ENCODE measurements at places on chromosomes 3 and 15. TPM values are rescaled to one million over a fixed set of nuclear protein-coding genes. Genes with fewer than 3 reads are reported as not detected.

DNA sequence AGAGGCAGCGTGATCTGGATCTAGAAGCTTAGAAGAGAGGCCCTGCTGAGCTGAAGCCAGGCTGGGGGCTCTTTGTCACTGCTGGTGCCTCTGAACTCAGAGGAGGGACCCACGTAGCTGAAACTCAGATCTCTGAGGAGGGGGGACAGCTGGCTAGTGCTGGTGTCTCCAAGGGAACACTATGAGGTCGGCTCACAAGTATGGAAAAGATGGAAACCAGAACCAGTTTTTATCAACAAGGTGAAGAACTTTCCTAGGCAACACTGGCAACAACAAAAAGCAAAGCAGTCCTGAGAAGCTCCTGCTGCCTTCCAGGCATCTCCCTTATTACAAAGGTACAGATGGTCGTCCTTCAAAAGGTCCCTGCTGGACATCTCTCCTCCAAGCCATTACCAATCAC lies 27.0 kb upstream of the FSTL1 start:
- DNase-seq: no peak

DNA sequence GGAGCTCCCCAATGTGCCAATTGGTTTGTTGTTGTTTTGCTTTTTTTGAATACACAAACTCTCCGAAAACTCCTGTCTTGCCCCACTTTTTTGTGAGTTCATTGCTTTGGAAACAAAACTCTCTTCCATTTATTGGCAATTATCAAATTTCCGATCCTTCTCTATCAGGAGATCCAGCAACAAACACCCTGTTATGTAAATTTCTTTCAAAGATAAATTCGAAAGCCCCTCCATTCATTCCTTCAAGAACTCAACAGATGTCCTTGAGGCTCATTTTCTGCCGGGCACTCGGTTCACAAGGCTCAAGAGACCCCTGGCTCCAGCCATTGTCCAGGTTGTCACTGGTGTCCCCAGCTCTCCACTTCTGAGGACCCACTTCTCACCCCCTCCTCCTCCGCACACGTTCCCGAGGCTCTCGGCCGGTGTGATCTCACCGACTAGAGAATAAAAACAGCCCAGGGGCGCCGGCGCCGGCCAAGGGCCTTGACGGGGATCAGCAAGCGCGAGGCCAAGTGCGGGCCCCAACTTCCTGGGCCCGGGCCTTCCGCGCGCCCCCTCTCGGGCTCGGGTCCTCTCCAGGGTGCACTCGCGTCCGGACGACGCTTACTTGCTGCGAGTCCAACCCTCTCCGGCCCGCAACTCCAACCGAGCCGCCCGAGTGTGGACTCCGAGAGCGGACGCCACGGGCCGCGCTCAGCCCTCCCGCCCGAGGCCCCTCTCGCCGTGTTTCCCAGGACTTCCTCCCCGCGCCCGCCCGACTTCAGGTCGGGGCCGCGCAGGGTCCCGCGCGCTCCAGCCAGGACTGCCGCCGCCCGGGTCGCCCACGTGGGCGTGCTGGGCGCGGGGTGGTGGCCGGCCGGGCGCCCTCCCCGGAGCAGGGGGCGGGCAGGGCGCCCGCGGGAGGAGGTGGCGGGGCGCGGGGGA lies 533 bp upstream of the SMAD3 start:
- no peak for DNase-seq

- DNase-seq: no peak
Measured at GRCh38 chr3:102106416-102107097, 257.2 kb downstream of the NFKBIZ start.

DNA sequence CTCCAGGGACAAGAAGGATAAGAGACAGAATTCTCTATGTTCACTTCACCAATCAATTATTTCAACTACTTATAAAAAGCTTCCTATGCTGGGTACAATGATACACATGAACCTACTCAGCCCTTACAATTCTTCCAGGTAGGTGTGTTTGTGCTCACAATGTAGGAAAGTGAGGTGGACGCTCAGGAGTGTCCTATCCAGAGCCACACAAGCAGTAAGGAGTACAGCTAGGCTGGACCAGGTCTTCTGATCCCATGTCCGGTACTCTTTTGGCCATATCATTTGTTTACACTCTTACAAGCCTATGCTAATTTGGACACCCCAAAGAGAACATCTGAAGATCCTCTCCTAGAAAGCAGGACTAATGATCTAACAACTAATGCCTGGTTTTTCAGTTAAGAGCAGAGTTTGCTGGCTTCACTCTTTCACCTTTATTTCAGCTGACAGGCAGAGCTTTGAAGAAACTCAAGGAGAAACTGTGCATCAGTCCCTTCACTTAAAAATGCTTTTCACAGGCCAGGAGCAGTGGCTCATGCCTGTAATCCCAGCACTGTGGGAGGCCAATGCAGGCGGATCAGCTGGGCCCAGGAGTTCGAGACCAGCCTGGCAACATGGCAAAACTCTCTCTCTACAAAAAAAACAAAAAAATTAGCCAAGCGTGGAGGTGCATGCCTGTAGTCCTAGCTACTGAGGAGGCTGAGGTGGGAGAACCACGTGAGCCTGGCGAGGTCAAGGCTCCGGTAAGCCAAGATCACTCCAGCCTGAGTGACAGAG lies 27.5 kb downstream of the IGF2BP2 start:
- DNase-seq: no peak

DNA sequence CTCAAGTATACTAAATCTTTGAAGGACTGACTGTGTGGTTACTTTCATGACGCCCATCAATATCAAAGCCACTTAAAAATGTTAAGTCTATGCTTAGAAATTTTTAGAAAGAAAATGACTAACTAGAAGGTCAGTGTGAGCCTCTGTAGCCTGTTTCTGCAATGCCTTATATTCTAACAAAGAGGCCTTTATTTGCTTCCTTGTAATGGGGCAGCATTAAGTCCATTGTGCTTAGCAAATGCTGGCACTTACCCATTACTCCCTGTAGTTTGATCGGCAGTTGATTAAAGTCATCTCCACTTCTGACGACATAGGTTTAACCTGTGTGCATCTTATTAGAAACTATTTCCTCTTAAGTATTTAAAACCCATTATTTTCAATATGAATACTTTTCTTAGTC lies 91.6 kb upstream of the FAM98B start:
- DNase-seq: no peak

- no peak for DNase-seq
Measured at GRCh38 chr3:190809351-190809750, 53.1 kb downstream of the GMNC start.

GRCh38 chr15:72774696-72775383 lies 8.7 kb downstream of the ADPGK start:
- no peak for DNase-seq

- no peak for DNase-seq
Measured at GRCh38 chr15:69359722-69360121, 54.4 kb upstream of the KIF23 start.

DNA sequence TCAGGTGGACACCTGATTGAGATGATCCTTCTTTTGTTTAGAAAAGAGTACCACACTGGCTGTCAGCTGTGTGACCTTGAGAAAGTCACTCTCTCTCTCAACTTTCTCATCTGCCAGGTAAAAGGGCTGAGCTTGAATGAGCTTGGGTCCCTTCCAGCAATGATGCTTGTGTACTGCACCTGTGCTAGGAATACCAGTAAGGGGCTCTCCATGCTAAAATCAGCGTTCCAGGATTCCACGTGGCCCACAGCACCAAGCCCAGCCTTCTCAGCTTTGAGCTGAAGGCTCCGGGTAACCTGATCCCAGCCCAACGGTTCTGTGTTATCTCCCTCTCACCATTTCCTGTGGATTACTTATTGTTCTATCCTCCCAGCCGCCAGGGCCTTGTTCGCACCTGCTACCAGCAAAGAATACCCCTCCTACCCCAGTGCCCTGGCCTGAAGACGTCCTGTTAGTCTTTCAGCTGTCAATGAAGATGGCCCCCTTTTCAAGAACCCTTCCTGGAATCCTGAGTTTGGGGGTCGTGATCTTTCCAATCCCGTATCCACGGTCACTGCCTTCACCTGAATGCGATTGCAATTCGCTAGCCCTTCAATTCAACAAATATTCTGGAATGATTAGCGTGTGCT lies 54.2 kb upstream of the CGNL1 start:
- no peak for DNase-seq

DNA sequence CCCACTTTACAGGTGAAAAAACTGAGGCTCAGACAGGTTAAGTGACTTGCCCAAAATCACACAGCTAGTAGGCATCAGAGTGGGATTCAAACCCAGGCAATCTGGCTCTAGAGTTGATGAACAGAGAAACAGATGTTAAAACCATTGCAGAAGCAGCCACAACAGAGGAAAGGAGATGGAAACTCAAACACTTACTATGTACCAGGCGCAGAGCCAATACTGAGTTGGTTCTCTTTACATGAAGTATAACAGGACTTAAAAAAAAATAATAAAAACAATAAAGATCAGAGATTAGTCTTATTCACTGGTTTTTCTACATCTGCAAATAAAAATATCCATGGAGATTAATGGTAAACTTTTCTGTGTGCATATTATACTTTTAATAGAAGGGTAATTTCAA lies 84.9 kb upstream of the SPATA12 start:
- DNase-seq: no peak

- no peak for DNase-seq
Measured at GRCh38 chr15:52658955-52659354, 20.2 kb downstream of the ATOSA start.

GRCh38 chr3:15683253-15683652 lies 81.7 kb downstream of the BTD start:
- DNase-seq: no peak

GRCh38 chr3:45666757-45667431 lies 22.3 kb upstream of the SACM1L start:
- no peak for DNase-seq

- no peak for DNase-seq
Measured at GRCh38 chr15:80840182-80841130, 61.3 kb downstream of the CEMIP start.

DNA sequence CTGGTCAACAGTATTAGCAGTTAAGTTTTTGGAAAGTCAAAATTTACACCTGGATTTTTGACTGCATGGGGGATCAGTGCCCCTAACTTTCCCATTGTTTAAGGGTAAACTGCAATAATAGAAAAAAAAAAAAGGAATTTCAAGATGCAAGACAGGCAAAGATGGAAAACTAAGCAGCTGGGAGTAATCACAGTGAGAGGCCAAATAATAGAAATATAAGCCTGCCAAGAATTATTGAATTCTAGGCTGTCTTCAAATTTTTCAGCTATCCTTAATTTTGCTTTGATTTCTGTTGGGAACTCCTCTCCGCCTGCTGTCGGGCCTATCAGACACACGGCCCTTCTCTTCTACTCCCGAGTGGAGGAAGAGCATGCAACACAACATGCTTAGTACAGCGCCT lies 215.5 kb upstream of the LMCD1 start:
- DNase-seq: no peak

DNA sequence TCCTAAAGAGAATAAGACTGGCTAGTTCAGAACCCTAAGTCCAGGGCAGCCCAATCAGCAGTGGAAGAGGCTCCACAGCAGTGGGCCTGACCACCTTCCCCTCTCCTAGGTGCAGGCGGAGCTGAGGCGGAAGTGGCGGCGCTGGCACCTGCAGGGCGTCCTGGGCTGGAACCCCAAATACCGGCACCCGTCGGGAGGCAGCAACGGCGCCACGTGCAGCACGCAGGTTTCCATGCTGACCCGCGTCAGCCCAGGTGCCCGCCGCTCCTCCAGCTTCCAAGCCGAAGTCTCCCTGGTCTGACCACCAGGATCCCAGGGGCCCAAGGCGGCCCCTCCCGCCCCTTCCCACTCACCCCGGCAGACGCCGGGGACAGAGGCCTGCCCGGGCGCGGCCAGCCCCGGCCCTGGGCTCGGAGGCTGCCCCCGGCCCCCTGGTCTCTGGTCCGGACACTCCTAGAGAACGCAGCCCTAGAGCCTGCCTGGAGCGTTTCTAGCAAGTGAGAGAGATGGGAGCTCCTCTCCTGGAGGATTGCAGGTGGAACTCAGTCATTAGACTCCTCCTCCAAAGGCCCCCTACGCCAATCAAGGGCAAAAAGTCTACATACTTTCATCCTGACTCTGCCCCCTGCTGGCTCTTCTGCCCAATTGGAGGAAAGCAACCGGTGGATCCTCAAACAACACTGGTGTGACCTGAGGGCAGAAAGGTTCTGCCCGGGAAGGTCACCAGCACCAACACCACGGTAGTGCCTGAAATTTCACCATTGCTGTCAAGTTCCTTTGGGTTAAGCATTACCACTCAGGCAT lies 33.7 kb downstream of the VIPR1 start:
- DNase-seq: no peak

- no peak for DNase-seq
Measured at GRCh38 chr3:90132197-90132596, 1024.8 kb downstream of the EPHA3 start.

- DNase-seq: no peak
Measured at GRCh38 chr15:63135804-63136203, 14.1 kb downstream of the LACTB start.

DNA sequence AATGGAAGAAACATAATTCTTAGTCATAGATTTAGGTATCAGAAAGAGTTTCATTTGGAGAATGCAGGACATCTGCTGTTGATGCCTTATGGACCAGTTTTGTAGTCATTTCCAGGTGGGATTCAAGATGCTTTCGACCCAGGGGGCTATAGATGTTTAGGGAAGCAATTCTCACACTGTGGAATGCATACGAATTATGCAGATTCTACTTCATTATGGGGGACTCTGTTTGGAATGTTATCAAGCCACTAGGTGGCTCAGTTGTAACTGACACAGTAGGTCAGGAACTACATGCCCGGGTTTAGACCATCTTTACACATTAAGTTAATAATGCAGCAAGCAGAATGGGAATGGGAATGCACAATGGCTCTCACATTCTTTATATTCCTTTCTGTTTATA lies 1359.8 kb downstream of the ZPLD1 start:
- DNase-seq: no peak

Gene DNASE1L3
- 0.44 TPM for total RNA-seq

Gene GPR15
- total RNA-seq: not detected

Gene ANKRD63
- 1.2 TPM for total RNA-seq

Gene GOLGA8O
- 3.1 TPM for total RNA-seq

Gene CADPS
- total RNA-seq: 297 TPM

Gene SLC38A3
- 17.8 TPM for total RNA-seq

Gene CLDN1
- total RNA-seq: 1.3 TPM

Gene CNOT10
- total RNA-seq: 24.2 TPM

Gene PCOLCE2
- 2.5 TPM for total RNA-seq

Gene SEC62
- 149 TPM for total RNA-seq

Gene TOPBP1
- total RNA-seq: 34.9 TPM

Gene CSPG5
- 89.6 TPM for total RNA-seq

Gene NPAP1
- 1.9 TPM for total RNA-seq
